Astrocyte of the hippocampus (primary cell): ENCODE measurements at places on chromosomes 16 and 17.

DNA sequence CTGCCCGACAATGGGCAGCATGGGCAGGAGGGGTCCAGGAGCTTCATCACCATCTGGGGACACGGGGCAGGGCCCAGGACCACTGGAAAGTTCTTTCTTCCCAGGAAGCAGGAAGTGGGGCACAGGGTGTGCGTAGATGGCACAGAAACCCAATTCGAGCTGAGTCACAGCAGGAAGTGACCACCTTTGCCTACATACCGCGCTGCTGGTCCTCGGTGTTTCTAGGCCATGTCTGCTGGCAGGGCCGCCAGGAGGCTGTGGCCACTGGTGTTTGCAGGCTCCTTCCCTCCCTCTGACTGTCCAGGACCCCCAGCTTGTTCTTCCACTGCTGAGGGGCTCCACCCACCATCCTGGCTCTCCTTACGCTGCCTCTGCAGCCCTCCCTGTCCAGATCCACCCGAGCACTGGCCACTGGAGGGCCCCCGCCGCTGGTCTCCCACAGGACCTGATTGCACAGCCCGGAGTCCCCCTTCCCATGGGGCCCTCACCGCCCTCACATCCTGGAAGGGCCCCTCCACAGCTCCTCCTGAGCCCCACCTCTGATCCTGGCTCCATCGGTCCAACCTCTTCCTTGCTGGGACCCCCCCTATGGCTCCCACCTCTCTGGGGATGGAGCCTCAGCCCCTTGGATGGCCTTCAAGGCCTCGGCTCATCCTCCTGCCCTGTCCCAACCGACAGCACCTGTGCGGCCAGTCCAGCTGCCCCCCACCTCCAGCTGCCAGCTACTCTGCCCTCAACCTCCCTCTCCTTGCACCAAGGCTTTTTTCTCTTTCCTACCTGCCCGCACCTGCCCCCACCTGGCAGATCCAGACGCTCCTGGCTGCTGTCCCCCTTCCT is 14.5 kb upstream of the RASD1 start:
- no peak for DNase-seq

- DNase-seq = no peak
These were observed 105.8 kb upstream of the CDH5 start for GRCh38 chr16:66260522-66261254.

DNA sequence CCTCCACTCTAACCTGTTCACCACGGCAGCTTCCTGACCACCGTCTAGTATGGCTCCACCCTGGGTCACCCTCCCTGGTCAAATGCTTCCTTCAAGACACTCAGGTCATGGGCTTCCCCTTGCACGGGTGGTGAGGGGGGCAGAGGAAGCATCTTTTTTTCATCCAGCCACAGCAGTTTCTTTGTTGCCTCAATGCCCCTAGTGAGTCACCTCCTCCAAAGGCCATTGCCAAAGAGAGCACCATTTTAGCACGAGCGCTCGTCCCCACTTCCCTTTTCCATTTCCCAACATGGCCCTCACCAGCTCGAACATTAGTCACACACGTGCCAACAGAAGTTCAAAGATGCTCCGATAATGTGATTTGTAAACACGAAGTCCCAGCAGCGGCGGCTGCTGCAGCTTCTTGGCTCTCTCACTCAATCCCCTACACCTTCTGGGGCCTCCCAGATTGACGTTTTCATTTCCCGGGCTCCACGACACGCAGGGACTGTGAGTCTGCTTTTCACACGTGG is 134.6 kb downstream of the GAS7 start:
- no peak for DNase-seq

GRCh38 chr17:48139944-48140343 is 32.4 kb downstream of the SNX11 start:
- DNase-seq = no peak

DNA sequence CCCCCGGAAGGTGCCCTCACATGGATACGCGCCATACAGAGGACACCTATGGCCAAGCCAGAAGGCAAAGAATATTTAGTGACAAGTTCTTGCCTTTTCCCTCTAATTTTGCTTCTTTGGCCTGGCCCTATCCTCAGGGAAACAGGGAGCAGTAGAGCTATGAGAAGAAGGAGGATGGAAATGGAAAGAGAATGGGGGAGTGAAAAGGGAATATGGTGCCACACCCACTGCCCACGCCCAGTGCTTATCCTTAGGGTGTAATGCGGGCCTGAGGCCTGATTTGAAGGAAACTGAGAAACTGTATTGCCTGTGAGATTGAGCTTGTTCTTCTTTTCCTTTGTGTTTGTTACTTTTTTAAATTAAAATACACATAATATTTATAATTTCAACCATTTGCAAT is 255.1 kb downstream of the HS3ST3A1 start:
- no peak for DNase-seq

DNA sequence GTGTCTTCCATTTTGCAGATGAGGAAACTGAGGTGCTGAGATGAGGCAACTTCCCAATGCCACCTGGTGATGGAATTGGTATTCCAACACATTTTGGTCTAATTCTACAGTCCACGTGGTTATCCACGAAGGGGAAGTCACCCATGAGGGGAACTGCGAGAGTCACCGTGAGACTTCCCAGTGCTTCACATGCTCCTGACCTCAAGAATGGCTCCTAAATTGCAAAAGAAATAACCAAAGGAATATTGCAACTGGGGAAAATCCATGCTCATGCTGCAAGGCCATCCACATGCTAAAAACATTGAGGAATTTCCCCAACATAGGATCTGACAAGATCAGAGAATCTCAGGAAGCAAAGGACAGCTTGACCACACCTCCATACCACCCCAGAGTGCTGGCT is 153.9 kb downstream of the HS3ST3B1 start:
- no peak for DNase-seq

- peak; percentile 45 for DNase-seq
These were observed 1032.2 kb downstream of the CDH11 start for GRCh38 chr16:64089697-64090096.

GRCh38 chr17:43212641-43213490 is 1.2 kb downstream of the TMEM106A start:
- DNase-seq = peak; percentile 5

GRCh38 chr16:59543641-59544040 is 809.5 kb upstream of the GOT2 start:
- peak; percentile 80 for DNase-seq

DNA sequence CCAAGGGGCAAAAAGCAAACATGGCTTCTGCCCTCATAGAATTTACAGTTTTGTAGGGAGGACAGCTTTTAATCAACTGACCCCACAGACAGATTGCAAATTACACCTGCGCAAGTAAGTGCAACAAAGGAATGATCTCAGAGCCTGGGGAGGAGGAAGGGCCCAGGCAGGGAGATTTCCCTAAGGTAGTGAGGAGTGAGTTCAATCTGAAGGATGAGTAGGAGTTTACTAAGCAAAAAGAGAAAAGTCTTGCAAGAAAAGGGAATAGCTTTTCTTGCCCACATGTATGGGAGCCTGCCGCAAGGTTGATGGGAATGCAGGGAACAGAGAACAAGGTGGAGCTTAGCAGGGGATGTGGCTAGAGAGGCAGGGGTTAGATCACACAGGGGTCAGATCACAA is 1.6 kb upstream of the SOCS7 start:
- no peak for DNase-seq

DNA sequence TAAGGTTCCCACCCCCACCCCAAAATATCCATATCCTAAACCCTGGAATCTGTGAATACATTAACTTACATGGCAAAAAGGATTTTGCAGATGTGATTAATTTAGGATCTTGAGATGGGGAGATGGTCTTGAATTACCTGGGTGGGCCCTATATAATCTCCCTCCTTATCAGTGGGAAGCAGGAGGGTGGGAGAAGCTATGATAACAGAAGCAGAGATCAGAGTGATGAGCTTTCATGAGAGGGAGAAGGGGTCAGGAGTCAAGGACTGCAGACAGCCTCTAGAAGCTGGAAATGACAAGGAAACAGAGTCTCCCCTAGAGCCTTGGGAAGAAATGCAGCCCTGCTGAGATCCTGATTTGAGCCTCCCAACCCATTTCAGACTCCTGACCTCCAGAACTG is 34.8 kb downstream of the PRSS54 start:
- no peak for DNase-seq

DNA sequence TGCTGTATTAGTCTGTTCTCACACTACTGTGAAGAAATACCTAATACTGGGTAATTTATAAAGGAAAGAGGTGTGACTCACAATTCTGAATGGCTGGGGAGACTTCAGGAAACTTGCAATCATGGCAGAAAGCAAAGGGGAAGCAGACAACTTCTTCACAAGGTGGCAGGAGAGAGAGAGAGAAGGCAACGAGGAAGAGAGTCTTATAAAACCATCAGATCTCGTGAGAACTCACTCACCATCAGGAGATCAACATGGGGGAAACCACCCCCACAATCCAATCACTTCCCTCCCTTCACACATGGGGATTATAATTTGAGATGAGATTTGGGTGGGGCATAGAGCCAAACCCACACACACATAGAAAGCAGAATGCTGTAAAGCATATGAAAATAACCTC is 896.2 kb downstream of the CDH11 start:
- no peak for DNase-seq

GRCh38 chr17:48462946-48463345 is 32.9 kb upstream of the SKAP1 start:
- DNase-seq = no peak

DNA sequence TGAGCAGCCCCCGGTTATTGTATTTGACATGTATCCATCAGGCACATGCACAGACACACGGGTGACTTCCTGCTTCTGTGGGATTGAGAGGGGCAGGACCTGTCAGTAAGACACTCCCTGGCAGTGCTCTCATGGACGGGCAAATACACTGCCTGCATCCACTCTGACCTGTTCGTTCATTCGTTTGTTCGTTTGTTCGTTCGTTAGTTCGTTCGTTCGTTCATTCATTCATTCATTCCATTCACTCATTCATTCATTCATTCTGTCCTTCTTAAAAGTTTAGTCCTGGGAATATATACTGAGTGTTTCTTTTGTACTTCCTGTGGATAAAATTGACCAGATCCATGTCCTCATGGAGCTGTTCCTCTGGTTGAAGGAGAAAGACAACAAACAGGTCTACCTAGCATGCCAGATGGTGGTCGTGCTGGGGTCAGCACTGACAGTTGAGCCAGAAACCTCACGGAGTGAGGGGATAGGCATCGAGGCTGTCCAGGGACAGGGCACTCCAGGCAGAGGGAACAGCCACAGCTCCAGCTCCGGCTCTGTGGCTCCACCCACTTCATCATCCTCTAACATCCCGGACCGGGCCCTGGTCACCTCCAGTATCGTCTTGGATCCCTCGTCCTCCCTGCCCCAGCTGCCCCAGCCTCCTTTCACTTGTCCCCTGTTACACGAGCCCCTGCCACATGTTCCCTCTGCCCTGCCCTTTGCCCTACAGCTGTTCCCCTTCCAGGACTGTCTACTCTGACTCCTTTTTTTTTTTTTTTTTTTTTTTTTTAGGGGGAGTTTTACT is 336.1 kb downstream of the CPPED1 start:
- DNase-seq = no peak

GRCh38 chr17:8285270-8286181 is 2.9 kb upstream of the RANGRF start:
- no peak for DNase-seq

- peak; percentile 16 for DNase-seq
These were observed 59.3 kb downstream of the ASIC2 start for GRCh38 chr17:33233811-33234177.

DNA sequence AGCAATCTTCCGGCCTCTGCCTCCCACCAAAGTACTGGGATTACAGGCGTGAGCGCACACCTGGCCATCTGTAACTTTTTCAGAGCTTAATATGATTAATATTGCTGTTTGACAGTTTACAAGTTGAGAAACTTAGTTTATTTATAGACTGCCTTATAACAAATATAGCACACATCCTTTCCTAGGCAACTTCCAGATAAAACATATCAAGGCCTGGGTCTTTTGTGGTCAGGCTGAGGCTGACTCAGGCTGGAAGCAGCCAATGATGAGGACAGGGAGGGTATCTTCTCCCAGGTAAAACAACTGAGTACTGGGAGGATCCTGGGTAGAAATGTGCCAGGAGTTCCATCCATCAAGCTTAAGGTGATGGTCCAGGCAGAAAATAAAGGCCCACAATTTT is 16.2 kb downstream of the LUC7L start:
- DNase-seq = peak; percentile 30

DNA sequence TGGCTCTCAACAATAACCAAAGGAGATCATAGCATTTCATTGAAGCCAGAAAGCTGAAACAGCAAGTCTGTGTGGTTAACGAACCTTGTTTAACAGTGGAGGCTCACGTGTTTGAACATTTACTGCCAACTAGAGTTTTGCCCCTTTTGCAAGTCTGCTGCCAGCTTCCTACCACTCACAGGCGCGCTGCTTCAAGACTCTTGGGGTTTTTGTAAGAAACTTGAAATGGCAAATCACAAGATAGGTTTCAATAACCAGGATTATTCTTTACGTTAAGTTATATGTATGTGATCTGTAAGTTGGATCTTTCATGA is 1.2 kb downstream of the SNTB2 start:
- DNase-seq = peak; percentile 85

GRCh38 chr17:55533608-55534007 is 22.4 kb upstream of the SMIM36 start:
- no peak for DNase-seq

- DNase-seq = no peak
These were observed 11.5 kb upstream of the TMEM106A start for GRCh38 chr17:43200127-43200526.

- DNase-seq = peak; percentile 92
These were observed 396 bp downstream of the NFE2L1 start for GRCh38 chr17:48048384-48049126.

GRCh38 chr16:51137097-51137496 is 14.0 kb downstream of the SALL1 start:
- DNase-seq = peak; percentile 81
